Uterus (tissue), 4 donors: ENCODE measurements at places on chromosomes 13 and 19. TPM values are rescaled to one million over a fixed set of nuclear protein-coding genes. Genes with fewer than 3 reads are reported as not detected.
A peak's percentile ranks its signal among the peaks of the same experiment; 100 is the strongest.

- no peak for DNase-seq
- no peaks in the 10 kb centered on the region for H3K36me3 ChIP-seq
- peaks cover 54% of the 10 kb centered on the region for H3K27me3 ChIP-seq
- no peak overlapping the region for H3K27ac ChIP-seq
- H3K4me3 ChIP-seq, result no peak overlapping the region
These were observed 1.3 kb upstream of the ZIC2 start for GRCh38 chr13:99980201-99980823.

GRCh38 chr19:29645491-29645867 lies 19.8 kb upstream of the PLEKHF1 start:
- H3K27ac ChIP-seq, result no peak overlapping the region
- no peaks in the 10 kb centered on the region for H3K27me3 ChIP-seq
- H3K36me3 ChIP-seq, result no peaks in the 10 kb centered on the region
- H3K4me1 ChIP-seq, result peaks cover 3% of the 10 kb centered on the region

DNA sequence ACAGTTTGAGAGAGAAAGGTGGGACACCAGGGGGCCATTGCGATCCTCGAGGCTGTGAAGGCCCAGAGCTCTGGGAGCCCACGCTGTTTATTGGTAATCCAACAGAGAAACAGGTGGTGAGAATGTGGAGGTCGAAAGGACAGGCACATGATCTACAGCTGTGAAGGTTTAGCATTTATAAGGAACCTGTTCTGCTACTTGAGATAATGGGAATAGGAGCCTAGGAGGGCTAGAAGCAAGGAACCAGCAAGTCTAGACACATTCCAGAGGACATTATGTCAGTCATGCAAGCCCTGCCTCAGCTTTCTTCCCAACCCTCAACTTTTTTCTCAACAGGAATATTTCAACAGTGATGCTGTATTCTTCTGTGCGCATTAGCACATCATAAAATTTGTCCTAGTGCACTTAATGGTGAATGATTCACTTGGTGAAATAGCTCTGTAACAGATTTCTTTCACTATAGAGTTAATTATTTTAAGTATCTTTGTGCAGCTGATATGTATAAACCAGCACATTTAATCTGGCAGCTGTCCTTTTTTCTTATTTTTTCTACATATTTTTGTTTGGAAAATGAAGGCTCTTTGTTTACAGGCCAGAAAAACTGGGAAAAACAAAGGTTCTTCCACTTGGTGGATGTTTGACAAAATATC lies 25.4 kb downstream of the ZNF90 start:
- H3K4me3 ChIP-seq, result no peak overlapping the region
- no peak for DNase-seq
- H3K27me3 ChIP-seq, result no peaks in the 10 kb centered on the region
- no peaks in the 10 kb centered on the region for H3K4me1 ChIP-seq
- no peaks in the 10 kb centered on the region for H3K36me3 ChIP-seq

DNA sequence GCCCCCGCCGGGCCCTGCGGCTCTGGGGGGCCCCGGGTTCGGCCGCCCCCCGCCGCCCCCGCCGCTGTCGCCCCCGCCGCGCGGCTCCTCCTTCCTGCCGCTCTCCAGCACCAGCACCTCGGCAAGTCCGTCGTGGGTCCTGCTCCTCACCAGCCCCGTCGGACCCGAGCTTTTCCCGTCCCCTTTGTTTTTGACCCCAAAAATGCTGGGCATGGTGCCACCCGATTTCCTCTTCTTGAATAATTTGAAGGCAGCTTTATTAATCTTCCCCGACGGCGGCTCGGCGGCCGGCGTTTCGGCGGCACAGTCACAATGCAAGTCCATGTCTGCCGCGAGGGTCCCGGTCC lies 945 bp downstream of the AMER2 start:
- no peak overlapping the region for H3K4me3 ChIP-seq
- no peak for DNase-seq
- no peaks in the 10 kb centered on the region for H3K36me3 ChIP-seq
- no peaks in the 10 kb centered on the region for H3K4me1 ChIP-seq

GRCh38 chr13:46392967-46393366 lies 5.9 kb upstream of the RUBCNL start:
- DNase-seq, result no peak
- H3K27me3 ChIP-seq, result no peaks in the 10 kb centered on the region

DNA sequence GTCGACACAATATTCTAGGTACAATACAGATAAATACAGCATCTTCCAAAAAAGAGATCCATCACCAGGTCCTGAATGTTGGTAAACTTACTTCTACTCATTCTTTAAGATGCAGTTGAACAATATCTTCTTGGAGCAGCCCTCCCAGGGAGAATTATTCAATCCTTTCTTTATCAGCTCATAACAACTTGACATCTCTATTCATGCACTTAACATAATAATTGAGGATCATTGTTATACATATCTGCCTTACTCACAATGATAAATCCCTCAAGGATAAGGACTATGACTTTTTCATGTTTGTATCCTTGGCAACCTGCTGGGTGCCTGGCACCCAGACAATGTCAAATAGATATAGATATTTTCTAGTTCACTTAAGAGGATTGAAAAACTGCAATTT lies 219.5 kb downstream of the POU4F1 start:
- H3K27me3 ChIP-seq, result no peaks in the 10 kb centered on the region
- H3K4me1 ChIP-seq, result no peaks in the 10 kb centered on the region
- no peak overlapping the region for H3K4me3 ChIP-seq
- H3K36me3 ChIP-seq, result no peaks in the 10 kb centered on the region
- no peak overlapping the region for H3K27ac ChIP-seq
- no peak for DNase-seq

GRCh38 chr19:57280962-57281400 lies 696 bp downstream of the ZNF460 start:
- H3K4me3 ChIP-seq, result peak overlapping the region; percentile 99
- no peaks in the 10 kb centered on the region for H3K36me3 ChIP-seq
- H3K27ac ChIP-seq, result peak overlapping the region; percentile 98
- H3K27me3 ChIP-seq, result no peaks in the 10 kb centered on the region
- H3K4me1 ChIP-seq, result no peaks in the 10 kb centered on the region

DNA sequence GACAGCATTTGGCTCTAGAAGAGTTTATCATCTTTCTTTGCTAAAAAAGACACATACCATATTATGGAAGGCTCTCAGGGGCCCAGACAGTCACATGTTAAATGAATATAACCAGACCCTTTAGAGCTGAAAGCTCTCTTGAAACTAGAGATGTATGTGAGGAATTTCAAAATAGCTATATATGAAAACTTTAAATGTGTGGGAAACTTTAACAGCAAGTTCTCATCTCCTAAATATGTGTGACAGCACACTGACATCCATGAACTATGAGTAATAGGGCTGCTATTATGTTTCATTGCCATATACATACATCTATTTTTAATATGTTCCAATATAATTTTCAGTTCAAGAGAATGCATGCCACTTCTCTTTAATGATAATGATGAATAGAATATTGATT lies 509.5 kb downstream of the GPC6 start:
- no peak overlapping the region for H3K4me3 ChIP-seq
- no peaks in the 10 kb centered on the region for H3K4me1 ChIP-seq
- H3K27me3 ChIP-seq, result no peaks in the 10 kb centered on the region
- DNase-seq, result no peak
- no peaks in the 10 kb centered on the region for H3K36me3 ChIP-seq

DNA sequence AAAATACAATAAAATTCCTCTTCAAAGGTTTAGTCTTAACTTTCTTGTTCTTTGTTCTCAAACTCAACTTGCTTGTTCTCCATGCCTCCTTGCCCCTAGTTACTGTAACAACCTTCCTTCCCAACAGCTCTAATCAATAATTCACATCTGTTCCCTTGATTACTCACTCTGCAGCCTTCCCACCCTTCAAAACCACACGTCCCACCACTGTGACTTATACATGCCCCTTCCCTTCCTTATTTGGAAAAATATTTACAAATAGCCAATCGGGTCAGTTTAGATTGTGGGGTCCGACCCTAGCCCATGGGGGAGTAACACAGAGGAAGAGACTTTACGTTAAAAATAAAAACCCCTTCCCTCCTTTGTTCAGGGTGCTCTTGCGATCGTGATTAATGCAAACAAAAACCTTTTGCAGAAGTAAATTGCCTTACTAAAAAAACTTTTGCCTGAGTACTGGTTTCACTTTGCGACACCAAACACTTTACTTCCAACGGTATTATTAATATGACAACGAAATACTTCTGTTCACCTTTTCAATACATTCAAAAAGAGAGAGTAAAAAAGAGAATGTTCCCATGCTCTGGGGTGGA lies 512 bp upstream of the ZNF93 start:
- peak overlapping the region; percentile 95 for H3K27ac ChIP-seq
- no peaks in the 10 kb centered on the region for H3K27me3 ChIP-seq
- H3K36me3 ChIP-seq, result no peaks in the 10 kb centered on the region
- no peaks in the 10 kb centered on the region for H3K4me1 ChIP-seq
- peak overlapping the region; percentile 70 for H3K4me3 ChIP-seq
- no peak for DNase-seq

GRCh38 chr19:38701455-38702063 lies 42.7 kb downstream of the CAPN12 start:
- peaks cover 23% of the 10 kb centered on the region for H3K4me1 ChIP-seq
- DNase-seq, result no peak
- H3K36me3 ChIP-seq, result no peaks in the 10 kb centered on the region
- H3K4me3 ChIP-seq, result no peak overlapping the region
- H3K27ac ChIP-seq, result peak overlapping the region; percentile 95

ZIM2 gene
- not detected for total RNA-seq

PIK3R2 gene
- 39.4 TPM for total RNA-seq

PRTN3 gene
- total RNA-seq, result not detected

FCAR gene
- 2.1 TPM for total RNA-seq

CAPN12 gene
- 8.2 TPM for total RNA-seq

OR7A17 gene
- total RNA-seq, result not detected
